Stimulated activated CD8-positive, alpha-beta memory T cell treated with anti-CD3 and anti-CD28 coated beads, Interleukin-15, amount 100 ng/mL, for 4 hours (primary cell): ENCODE measurements at places on chromosomes 6 and 20.

DNA sequence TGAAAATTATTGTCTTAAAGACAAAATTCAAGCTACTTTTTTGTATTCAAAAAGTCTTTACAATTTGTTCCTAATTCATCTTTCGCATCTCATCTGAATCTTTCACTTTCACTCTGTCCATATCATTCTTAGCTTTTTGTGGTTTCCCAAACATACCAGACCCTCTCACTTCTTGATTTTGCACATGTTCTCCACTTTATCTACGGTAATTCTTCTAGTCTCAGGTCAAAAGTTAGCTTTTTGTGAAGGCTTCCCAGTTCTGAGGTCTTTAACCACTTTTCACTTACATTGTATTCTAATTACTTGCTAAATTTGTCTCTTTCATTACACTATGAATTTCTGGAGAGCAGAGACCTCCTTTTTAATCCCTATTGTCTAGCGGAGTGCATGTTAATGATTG, 34.6 kb upstream of the EPHA7 start:
- DNase-seq = no peak

GRCh38 chr6:65398851-65399250, 308.2 kb downstream of the EYS start:
- DNase-seq = no peak

DNA sequence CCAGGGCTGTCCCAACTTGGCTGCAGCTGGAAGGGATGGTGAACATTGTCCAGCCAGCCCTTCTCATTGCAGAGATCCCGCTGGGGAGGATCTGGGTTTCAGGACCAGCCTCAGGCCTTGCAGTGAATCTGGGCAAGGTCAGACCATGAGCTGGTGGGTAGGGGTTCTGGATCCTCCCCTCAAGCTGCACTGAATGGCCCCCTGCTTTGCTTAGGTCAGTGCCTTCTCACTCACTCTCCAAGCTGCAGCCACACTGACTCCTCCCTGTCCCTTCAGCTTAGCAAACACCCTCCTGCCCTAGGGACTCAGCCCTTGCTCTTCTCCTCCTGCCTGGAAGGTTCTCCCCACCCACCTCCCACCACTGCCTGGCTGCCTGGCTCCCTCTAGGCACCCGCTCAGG, 95.3 kb upstream of the KCNG1 start:
- DNase-seq = no peak

DNA sequence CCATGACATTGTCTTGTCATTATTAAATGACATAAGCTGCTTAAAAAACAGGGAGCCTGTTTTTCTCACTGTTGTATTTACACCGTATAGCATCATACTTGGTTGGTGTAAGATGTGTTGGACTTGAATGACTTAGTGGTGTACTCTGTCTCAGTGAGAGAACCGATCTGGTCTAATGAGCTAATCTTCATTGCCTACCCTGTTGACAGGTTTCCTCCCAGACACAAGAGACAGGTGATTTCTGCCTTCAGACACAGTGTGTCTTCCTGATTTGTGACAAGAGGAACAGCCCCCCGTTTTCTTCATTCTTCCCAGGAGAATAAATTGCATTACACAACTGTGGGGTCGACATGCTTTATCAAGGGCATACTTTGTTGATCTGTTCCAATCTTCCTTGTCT, 137.2 kb upstream of the ID4 start:
- no peak for DNase-seq

GRCh38 chr20:8050157-8050837, 30.7 kb upstream of the TMX4 start:
- DNase-seq = no peak

GRCh38 chr6:134961366-134961765, 11.5 kb upstream of the ALDH8A1 start:
- no peak for DNase-seq

GRCh38 chr20:63877755-63878470, 12.8 kb downstream of the TPD52L2 start:
- DNase-seq = no peak

GRCh38 chr6:129730477-129731165, 20.6 kb upstream of the ARHGAP18 start:
- no peak for DNase-seq

DNA sequence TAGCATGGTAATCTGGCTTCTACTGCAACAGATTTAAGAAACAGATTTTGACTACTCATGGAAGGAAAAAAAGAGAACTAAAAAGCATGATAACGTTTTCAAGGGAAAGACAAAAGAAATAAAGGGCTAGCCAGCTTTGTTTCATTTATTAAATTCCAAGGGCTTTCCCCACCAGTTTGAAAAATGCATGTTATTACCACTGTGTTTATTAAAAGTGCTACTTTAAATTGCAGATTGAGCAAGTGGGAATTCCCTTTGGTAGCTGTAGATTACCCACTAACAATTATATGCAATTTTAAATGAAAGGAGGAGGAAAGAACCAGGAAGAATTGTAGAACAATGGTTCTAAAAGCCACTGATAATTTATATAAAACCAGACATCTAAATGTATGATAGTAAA, 40.6 kb upstream of the NHSL1 start:
- DNase-seq = no peak

DNA sequence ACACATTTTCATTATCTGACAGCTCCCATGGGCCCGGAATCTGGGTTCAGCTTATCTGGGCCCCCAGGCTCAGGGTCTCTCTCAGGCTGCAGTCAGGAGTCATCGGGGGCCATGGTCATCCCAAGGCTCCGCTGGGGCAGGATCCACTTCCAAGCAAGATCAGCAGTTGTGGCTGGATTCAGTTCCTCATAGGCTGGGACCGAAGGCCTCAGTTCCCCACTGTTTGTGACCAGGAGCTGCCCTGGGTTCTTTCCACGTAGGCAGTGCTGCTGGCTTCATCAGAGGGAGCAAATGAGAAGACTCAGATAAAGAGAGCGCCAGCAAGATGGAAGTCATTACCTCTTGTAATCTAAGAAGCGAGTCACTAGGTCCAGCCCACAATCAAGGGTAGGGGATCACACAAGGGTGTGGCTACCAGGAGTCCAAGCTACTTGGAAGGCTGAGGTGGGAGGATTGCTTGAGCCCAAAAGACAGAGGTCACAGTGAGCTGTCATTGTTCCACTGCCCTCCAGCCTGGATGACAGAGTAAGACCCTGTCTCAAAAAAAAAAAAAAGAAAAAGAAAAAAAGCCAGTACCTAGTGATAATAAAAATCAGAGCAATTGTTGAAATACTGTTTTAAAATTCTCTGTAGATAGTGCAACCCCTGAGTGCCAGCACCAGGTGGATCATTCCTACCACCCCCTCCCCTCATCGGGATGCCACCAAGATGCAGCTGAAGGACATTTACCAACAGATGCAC, 162.7 kb downstream of the NFATC2 start:
- no peak for DNase-seq

- no peak for DNase-seq
Observed at GRCh38 chr6:112005013-112005371, 48.9 kb upstream of the CCN6 start.

- DNase-seq = no peak
Observed at GRCh38 chr6:139395891-139396301, 21.4 kb upstream of the CITED2 start.

DNA sequence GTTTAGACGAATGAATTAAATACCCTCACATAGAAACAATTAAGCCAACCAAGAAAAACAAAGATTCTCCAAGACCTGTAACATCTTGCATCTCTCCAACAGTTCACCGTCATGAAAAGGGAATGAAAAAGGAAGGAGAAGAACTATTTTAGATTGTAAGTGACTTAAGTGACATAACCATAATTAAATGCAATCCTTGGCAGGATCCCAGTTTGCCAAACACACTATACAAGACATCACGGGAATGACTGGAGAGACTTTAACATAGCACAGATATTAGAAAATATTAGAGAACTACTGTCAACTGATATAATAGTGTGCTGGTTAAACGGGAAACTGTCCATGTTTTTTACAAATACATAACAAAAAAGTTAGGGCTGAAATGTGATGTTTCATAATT, 22.2 kb downstream of the EPB41L2 start:
- DNase-seq = no peak

- DNase-seq = no peak
Observed at GRCh38 chr20:46004187-46004586, 4.5 kb upstream of the MMP9 start.

GRCh38 chr6:43391440-43392031, 22.1 kb upstream of the ZNF318 start:
- no peak for DNase-seq

DNA sequence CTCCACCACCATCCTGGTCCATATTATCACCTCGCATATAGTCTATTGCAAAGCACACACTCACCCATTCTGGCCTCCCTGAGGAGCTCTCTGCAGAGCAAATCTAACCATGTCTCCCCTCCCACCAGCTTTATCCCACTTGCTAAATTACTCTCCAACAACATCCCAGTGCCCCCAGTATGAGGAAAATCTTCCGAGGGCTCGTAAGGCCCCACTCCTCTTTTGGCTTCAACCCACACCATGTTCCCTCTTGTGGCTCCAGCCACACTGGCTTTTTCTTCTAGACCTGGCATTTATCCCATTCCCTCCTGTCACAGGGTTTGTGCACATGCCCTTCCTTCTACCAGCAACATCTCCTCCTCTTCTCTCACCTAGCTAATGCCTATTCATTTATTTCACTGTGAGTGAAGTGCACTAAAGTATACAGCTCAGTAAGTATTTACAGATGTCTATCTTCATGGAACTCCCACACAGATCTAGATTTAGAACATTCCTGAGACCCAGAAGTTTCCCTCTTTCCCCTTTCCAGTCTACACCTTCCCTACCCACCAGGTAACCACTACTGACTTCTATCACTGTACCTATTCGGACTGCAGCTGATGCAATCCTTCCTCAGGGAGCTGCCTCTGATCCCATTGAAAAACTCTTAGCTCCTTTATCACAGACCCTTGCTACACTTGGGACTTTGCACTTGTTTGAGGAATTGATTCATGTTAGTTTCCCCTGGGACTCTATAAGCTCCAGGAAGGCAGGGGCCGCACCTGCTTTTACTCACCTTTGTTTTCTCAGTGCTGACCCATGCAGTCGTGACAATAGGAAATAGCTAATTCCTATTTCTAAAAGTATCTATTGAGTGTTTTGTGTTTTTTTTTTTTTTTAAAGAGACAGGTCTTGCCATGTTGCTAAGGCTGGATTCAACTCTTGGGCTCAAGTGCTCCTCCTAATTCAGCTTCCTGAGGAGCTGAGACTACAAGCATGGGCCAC, 15.5 kb downstream of the MRPL14 start:
- DNase-seq = no peak

DNA sequence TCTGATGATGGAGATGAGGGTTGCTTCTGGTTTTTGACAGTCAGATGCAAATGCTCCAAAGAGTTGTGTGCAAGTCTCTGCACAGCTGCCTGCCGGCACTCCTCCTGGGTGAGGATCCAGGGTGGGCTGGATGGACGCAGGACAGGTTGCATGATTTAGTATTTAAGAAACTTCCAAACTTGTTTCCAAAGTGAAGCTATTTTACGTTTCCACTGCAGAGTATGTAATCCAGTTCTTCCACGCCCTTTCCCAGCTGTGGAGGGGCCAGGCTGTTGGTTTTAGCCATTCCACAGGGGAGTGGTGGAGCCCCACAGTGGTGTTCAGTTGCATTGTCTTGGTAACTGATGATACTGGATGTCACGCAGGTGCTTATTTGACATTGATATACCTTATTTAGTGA, 157.3 kb downstream of the THBS2 start:
- DNase-seq = no peak

DNA sequence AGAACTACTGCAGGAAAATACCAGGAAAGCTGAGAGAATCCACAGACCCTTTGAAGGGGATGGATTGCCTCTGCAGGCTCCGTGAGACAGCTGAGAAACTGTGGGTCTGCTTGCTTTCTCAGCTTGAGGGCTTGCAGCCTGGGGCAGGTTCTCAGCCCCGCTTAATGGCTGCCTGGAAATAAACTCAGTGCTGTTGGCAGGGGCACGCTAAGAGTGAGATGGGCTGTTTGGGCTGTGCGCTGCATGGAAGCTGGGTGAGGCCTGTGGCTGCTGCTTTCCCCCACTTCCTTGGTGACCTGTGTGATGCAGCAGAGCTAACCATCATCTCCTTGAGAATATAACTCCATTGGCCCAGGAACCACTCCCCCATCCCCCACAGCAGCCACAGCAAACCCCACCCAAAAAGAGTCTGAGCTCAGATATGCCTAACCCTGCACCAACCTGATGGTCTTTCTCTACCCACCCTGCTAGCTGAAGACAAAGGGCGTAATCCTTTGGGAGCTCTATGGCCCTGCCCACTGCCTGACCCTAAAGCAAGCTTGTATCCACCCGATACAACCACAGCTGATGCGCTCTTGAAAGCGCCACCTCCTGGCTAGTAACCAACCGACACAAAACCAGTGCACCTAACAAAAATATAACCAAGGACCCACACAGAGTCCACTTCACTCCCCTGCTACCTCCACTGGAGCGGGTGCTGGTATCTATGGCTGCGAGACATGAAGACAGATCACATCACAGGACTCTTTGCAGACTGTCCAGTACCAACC, 800.6 kb upstream of the MAP3K7 start:
- no peak for DNase-seq

- no peak for DNase-seq
Observed at GRCh38 chr6:162728197-162728596, 423 bp downstream of the PACRG start.

- no peak for DNase-seq
Observed at GRCh38 chr6:111727802-111728201, 122.1 kb upstream of the TRAF3IP2 start.

- DNase-seq = no peak
Observed at GRCh38 chr6:19841181-19841580, 4.0 kb downstream of the ID4 start.

DNA sequence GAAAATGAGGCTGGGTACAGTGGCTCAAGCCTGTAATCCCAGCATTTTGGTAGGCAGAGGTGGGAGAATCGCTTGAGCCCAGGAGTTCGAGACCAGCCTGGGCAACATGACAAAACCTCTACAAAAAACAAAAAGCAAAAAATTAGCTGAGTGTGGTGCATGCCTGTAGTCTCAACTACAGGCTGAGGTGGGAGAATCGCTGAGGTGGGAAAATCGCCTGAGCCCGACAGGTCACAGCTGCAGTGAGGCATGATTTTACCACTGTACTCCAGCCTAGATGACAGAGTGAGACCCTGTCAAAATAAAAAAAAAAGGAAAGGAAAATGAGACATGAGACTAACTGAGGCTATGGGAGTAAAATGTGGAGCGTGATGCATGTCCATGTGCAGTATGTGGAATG, 88.0 kb upstream of the CD83 start:
- DNase-seq = no peak

- DNase-seq = no peak
Observed at GRCh38 chr6:84332139-84333034, 104.9 kb upstream of the CEP162 start.
